Anterior cingulate cortex (tissue), 58 donors: ENCODE measurements at places on chromosomes 1 and 21.

GRCh38 chr1:112713466-112714312 is 1.4 kb downstream of the PPM1J start:
- no peak for DNase-seq

DNA sequence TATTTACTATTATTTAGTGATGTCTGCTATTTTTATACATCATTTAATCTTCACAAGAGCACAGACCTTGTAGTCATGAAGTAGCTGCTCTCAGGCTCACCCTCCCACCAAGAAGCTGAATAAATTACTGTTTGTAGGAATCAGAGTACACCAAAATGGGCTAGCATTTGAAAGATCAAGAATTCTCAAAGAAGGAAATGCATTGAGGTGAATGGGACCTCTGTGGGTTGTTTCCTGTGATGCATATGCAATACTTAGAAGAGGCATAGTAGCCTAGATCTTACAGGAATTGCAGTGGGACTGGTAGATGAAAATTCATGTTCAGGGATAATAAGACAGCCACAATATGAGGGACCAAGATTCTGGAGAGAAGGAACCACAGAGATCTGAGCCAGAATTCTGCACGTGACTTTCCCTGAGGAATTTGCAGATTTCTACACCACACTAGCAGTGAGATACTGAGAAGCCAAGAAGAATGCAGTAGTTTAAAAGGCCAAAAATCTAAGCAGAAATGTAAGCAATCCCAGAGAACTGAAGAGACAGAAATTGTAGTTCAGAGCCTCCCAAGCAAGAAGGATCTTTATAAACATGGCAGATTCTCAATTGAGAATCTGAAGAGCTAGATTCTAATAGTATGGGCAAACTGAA is 307.0 kb downstream of the ST6GALNAC3 start:
- no peak for DNase-seq

DNA sequence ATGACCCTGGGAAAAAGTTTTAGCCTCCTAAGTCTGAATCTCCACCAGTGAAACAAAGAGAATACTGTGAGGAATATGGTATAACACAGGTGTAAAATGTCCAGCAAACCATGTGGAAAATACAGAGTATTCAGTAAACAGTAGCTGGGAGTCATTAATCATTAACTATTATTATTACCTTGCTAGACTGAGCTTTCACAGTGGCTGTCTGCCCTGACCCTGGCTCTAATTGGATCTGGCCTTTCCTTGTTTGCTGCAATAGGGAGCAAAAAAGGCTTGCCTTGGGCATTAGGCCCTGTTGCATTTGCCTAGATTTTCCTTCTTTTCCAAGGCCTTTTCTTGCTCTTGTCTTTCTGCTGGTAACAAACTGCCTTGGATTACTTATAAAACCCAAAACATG is 179.1 kb upstream of the BEND5 start:
- DNase-seq, result no peak

DNA sequence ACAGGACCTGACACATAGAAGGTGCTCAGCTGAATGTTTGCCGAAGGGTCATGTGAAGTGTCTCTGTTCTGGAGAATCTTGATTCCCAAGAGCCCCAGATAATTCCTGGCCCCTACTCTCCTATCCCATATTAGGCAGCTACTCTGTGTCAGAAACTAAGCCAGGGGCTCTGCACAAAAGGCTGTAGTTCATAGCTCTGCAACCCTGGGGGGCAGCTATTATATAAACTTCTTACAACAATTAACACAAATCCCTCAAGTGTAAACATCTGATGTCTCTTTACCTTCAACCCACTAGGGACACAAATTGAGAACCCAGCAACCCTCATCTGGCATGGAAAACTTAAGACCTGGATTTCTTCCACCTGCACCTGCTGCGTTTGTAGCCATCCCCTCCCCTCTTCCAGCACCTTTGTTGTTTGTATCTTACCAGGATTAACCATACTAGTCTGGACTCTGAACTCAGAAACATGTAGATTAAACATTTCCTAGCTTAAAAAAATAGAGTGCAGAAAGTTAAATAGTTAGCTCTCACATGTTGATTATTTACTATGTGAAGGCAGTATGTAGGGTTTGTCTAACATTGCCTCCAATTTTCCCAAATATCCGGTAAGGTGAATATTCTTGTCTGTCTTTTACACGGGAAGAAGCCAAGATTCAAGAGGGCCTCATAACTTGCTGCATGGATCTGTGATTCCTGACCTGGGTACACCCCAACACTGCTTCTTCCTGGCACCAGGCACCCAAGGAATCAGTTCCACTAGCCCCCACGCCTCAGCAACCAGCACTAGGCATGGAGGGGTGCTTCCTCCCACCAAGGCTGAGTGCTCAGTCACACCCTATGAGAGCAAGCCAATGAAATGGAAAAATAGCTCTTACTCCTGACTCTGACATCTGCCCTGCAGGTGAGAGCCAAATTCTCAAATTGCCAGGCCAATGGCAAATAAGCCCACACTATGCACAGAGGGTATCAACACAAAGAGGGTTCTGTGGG is 220.7 kb upstream of the HOOK1 start:
- no peak for DNase-seq

- no peak for DNase-seq
These were observed 176.8 kb upstream of the SYT6 start for GRCh38 chr1:114330451-114330983.

- DNase-seq, result no peak
These were observed 88.4 kb downstream of the ADCY10 start for GRCh38 chr1:167825419-167826079.

- no peak for DNase-seq
These were observed 61.7 kb downstream of the ERICH3 start for GRCh38 chr1:74611887-74612286.

DNA sequence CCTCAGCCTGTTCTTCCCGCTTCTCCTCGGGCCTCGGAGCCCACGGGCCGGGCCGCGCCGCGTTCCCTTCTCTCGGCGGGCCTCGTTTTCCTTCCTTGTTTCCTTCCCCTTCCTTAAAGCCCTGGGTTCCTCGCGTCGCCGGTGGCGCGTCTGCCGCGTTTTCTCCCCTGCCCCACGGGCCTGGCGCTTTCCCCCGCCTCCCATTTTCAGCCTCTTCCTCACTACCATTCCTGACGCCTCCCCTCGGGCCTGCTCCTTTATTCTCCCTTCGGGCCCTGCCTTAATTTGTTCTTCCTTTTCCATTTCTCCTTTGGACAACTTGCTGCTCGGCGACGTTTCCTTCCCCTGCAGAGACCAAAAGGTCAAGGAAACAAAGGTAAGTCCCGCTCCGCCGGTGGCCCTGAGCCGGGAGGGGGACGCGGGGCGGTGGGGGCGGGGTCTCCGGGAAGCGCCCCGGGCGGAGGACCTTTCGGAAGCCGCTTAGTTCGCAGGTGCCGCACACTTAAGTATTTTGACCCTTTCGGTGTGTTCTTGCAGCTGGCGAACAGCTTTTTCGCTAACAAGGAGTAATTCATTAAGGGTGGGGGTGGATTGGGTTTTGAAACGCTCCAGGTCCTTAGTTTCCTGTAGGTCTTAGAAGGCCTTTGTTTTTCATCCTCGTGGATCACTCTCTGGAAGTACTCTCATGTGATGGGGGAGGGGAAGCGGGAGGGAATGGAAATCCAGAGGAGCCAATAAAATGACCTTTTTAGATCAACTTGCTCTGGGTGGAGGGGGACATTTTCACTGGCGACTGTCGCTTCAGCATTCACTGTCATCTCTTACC is 780 bp downstream of the YTHDF2 start:
- DNase-seq, result no peak

- DNase-seq, result no peak
These were observed 34.7 kb downstream of the USH2A start for GRCh38 chr1:216388558-216388957.

DNA sequence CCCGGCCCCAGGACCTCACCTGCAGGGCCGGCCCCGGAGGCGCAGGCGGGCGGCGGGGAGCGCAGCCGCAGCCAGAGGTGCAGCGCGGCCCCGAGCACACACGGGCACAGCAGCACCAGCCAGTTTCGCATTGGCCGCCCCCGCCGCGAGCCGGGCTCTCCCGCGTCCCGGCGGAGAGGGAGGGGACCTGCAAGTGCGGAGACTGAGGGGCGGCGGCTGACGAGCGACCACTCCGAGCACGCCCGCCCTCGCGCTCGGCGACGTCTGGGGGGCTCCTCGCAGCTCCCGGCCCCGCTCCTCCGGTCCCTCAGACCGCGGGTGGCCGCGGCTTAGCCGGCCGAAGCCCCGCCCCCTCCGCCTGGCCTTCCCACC is at the start of gene B3GALNT2:
Gene B3GALNT2, minus strand, starts transcription at position 331 of the 372 bp plus-strand sequence. Its CDS starts 200 bp downstream, at position 131.
- no peak for DNase-seq

DNA sequence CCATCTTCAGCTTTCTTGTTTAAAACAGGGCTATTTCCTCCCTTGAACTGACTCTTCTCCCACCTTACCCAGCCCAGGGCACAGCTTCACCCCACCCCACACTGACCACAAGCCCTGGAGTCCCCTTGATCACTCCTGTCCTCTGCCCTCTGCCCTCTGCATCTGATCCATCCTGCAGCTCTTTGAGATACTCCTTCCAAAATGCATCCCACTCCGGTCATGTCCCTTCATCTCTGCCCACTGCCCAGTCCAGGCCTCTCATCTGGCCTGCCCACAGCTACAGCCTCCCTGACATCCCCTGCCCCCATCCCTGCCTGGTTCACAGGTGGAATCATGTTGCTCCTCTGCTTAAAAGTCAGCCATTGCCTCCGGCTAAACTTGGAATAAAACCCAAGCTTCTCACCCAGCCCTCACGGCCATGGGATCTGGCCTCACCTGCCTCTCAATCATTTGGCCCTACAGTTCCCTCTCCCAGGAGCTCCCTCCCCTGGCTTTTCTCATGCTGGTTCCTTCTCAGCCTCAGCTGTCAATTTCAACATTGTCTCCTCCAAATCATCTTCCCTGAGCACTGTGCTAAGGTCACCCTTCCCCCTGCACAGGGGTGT is 202.0 kb downstream of the MATN1 start:
- no peak for DNase-seq

GRCh38 chr1:38053416-38054091 is 7.0 kb upstream of the POU3F1 start:
- DNase-seq, result no peak

GRCh38 chr1:218743861-218744505 is 398.8 kb downstream of the TGFB2 start:
- DNase-seq, result no peak

GRCh38 chr21:44800971-44801467 is 601 bp downstream of the UBE2G2 start:
- no peak for DNase-seq

DNA sequence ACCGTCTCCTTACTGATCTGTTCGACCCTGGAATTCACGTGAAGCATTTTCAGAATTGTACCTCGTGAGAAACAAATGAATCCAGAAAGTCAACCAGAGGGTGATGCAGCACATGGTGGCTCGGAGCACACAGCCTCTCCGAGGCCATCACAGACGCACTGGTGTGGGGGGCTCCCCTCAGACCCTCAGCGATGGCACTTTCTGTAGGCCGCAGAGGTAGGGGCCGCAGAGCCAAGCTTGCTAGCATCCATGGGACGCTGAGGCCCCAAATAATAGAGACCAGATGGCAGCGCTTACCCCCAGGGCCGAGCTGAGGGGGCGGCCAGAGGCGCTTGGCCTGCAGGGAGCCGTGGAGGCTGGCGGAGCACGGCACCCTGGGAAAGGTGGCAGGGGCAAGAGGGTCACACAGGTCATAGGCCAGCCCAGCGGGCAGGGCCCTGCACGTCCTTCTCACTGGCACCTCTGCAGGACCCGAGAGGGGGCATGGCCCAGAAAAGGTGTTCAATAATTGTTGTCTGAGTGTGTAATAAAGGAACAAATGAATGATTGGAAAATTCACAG is 28.1 kb upstream of the COL6A2 start:
- no peak for DNase-seq

GRCh38 chr1:19728413-19729145 is 63.9 kb downstream of the HTR6 start:
- no peak for DNase-seq

DNA sequence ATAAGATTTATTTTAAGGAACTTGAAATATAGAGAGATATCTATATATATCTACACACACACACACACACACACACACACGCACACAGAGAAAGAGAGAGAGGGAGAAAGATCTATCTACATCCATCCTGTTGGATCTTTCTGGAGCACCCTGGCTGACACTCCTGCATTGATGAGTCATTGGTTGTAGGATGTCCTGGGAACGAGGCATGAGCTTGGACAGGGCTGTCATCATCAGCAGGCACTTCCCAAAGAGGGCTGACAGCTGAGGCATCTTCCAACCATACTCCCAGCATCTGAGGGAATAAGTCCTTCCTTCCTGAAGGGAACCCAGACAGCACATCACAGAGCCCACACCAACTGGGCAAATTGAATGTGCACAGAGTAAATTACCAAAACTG is 99.1 kb upstream of the ERG start:
- no peak for DNase-seq

DNA sequence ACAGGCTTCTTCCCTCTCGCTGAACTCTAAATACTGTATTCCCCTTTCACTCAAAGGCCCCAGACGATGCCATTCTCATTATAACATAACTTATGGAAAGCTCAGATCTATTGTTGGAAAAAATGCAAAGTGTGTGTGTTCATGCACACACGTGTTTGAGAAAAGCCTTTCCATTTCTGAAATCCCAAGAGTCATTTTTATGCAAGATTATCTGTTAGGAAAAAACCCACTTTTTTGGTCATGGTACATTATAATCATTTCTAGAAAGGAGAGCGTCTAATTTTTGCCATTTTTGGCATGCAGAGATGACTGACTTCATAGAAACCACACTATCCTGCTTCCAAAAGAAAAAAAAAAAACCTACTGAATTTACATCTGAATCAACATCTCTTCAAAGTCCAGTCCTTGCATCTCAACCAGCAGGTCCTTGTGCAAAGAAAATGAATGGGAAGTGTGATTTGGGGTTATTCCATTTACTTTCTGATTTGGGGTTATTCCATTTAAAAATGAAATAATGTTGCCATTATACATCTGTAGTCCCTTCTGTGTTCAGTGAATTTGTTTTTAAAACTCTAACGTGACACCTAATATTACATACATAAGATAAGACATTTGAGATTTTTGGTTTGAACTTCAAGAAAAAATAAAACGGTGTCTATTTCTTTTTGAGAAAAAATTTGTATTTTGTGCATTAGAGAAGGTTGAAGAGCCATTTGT is 150.3 kb downstream of the DHRS3 start:
- no peak for DNase-seq

DNA sequence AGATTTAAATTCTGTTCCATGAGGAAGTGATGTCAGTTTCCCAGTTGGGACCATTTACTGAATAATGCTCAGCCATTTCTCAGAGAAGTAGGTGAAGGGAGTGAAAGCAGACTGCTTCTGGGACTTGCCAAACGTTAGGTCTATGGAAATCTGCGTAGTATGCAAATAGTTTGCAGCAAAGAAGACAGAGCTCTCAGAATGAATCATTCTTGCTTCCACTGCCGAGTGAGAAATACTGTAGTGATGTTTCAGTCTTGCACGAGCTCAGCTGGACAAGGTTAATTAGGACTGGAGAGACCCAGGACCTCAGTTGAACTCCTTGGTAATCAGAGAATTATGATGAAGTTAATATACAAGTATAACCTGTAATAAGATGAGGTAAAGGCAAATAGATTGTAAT is 317.7 kb upstream of the DAB1 start:
- no peak for DNase-seq
